Activated gamma-delta T cell treated with Interleukin-2 at 50 U/mL for 16 hours (primary cell): ENCODE measurements at places on chromosomes 4 and X.

DNA sequence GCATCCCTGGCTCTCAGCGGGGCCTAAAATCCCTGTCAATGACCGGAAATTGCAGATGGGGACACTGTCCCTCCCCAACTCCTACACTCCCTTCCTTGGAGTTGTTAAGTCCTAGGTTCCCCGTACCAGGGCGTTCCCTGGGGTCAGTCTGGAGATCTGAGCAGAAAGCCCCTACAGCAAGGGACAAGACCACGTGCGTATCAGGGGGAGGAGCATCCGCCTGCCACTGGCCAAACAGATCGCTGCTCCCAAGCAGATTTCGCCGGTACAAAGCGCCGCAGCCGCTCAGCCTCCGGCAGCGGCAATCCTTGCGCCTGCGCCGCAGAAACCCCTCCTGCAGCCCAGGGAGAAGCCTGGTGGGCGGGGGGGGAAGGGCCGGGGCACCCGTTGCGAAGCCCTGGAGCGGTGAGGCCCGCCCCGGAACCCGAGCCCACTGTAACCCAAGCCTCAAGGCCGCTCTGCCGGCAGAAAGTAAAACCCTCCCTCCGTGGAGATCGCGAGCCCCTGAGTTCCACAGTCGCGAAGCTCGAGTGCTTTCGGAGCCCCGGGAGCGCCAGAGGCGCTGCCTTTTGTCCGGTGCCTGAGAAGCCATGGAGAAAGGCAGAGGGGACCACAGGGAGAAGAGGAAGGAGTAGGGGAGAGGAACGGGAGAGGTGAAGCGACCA lies 2.7 kb downstream of the CRMP1 start:
- no peak for DNase-seq

- no peak for DNase-seq
Observed at GRCh38 chrX:112677167-112677566, 2.6 kb downstream of the LHFPL1 start.

GRCh38 chr4:68577590-68577989 lies 1.5 kb upstream of the UGT2B17 start:
- DNase-seq, result no peak

DNA sequence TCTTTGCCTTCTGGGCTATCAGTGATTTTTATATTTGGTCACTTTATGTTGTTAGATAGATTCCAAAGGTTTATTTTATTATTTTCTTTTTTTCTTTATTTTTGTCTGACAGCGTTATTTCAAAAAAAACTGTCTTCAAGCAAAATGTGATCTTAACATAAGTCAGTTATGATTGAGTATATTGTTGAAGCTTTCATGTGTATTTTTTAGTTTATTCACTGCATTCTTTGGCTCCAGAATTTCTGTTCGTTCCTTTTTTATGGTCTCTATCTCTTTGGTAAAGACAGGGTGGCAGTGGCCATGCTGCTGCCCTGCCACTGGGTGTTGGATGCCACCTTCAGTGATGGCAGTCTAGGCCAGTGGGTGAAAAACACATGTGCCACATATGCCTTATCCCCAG lies at the start of gene MAGEC3:
Gene MAGEC3, plus strand, starts transcription at position 301 of the 400 bp plus-strand sequence. Its CDS starts 0 bp downstream, at position 301.
- DNase-seq, result no peak

DNA sequence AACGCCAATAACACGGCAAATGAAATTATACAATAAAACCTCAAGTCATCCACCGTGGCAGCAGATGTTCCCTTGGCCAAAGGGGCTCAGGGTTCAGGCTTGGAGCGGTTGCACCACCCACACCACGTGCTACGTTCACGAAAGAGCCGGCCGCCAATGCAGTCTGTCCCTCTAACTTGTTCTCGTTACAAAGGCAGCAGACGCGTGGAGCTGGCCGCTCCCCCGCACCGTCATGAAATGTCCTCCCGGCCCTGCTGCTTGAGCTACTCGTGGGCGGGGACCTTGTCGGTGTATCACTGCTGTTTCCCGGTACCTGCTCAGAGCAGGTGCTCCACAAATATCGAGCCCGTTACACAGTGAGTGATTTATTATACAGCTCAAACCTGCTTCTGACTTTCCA lies 36.4 kb upstream of the MAN2B2 start:
- no peak for DNase-seq

DNA sequence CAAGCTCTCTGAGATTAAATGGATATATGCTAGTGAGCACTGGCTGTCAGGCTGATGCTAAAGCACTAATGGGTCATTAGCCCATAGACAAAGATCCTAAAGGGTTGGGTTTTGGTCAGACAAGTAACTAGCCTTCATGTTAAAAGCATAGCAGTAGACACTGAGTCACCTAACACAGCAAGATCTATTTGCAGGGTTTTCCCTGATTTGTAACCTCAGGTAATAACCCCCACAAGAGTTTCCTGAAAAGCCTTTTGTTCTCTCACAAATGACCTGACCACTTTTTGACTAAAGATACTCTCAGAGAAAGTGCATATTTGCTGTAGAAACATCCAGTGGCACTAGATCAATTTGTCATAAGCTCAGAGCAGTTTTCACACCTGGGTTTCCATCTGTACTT lies 251.1 kb upstream of the TEX13A start:
- no peak for DNase-seq

- no peak for DNase-seq
Observed at GRCh38 chr4:141130947-141131605, 2.2 kb downstream of the RNF150 start.

DNA sequence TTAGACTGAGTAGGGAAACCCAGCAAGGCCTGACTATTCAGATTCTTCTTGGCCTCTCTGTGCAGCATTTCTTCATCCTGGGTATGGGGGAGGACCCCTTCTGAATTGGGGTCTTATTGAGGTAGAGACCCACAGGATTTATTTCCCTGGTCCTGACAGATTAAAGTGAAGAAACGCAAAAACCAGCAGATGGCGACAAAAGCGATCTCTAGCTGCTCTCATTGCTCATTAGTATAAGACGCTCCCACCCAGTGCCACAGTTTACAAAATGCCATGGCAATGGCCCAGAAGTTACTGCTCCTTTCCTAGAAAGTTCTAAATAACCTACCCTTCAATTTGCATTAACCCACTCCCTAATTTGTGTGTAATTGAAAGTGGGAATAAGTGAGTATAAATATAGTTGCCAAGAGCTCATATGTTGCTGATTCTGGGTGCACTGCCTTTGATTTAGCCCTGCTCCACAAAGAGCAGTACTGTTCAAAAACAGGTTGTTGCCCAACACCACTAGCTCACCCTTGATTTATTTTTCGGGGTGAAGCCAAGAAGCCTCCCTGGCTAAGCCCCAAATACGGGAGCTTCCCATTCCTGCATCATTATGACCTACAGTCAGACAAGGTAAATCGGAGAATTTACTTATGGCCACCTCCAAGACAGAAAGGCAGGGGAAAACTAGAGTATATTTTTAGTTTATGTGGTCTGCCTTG lies 3.7 kb upstream of the BEX4 start:
- peak; percentile 42 for DNase-seq

DNA sequence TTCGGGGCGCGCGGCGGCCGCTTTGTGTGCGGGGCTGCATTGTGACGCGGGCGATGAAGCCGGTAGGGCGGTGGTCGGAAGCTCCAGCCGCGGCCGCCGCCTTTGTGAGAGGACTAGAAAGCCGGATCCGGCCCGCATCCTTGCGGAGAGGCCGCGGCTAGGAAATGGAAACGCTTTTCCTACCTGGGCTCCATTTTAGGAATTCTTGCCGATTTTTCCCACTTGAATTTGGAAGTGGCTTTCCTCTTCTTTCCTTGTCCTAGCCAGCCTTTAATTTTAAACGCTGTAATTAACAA lies 708 bp downstream of the TMSB4X start:
- no peak for DNase-seq

DNA sequence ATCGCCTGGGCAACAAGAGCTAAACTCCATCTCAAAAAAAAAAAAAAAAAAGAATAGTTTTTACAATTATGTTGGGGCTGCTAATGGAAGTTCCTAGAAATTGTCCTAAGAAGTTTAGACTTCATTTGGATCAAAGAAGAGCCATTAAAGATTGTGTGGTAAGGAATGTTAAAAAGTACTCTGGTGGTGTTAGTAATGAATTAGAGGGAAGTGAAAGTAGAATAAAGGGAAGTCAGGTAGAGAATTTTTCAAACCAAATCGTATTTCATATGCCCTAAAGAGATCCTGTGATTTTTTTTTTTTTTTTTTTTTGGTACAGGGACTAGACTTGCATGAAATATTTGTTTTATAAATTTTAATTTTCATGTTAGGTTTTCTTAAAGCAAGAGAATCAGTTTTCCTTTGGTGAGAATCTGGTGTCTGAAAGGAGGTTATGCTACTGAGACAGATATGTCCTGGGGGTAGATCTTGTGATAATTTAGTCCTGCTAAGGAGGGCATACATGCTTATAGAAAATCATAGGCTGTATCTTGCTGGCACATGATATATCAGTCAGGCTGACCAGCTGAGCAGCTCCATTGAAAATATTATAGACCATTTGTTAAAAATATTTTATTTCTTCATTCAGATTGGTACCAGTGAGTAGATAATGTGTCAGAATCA lies 10.7 kb downstream of the SEC24B start:
- no peak for DNase-seq

DNA sequence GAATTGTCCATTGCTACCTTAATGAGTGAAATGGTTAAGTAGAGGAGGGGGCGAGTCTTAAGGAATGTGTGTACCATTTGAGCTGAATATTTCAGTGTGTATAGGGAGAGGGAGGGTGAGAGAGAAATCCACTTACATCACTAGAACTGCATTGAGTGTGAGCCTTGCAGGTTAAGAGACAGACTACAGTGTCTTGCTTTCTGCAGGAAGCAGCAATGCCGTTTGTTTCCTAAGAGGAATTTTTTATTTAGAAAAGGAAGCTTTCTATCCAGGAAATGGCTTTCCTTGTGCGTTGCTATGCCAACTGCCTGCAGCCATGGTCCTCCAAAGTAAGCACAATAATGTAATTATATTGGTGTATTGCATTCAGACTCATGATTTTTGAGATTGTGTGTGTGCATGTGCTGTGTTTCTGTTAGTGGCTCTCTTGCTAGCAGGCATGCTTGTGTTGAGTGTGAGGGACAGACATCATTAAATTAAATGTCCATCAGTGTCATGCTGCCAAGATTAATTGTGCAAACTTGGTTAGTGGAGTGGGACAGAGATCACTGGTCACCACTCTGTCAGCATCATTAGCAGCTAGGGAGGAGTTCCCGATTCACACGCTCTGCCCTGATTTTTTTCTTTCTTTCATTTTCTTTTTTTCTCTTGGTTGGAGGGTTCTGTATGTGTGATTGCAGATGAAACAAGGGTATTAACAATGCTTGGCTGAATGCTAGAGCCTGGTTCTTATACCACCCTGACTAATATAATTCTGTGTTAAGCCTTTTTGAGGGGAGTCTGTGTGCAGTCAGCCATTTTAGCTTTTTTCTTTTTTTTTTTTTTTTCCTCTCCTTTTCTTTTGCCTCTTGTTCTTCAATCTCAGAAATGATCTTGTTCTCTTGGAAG lies 164.3 kb downstream of the RAPGEF2 start:
- no peak for DNase-seq

DNA sequence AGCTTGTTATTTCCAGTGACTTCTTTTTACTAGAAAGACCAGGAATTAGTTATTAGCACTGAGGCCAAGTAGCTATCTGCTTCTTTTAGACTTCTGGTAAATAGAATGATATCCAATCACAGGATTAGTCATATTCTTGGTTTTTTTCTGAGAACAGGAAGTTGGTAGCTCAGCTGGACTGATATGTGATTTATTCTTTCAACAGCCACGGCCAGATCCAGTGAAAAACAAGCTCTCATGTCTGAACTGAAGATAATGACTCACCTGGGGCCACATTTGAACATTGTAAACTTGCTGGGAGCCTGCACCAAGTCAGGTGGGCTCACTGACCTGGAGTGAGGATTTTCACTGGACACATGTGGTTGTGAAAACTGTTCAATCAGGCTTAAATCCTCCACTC lies 48.6 kb downstream of the PDGFRA start:
- no peak for DNase-seq
